ENCODE measurements at places on chromosomes 12 and 14.

- DNase-seq, result no peak
These were observed 39.9 kb downstream of the NINJ2 start for GRCh38 chr12:623172-623864.

DNA sequence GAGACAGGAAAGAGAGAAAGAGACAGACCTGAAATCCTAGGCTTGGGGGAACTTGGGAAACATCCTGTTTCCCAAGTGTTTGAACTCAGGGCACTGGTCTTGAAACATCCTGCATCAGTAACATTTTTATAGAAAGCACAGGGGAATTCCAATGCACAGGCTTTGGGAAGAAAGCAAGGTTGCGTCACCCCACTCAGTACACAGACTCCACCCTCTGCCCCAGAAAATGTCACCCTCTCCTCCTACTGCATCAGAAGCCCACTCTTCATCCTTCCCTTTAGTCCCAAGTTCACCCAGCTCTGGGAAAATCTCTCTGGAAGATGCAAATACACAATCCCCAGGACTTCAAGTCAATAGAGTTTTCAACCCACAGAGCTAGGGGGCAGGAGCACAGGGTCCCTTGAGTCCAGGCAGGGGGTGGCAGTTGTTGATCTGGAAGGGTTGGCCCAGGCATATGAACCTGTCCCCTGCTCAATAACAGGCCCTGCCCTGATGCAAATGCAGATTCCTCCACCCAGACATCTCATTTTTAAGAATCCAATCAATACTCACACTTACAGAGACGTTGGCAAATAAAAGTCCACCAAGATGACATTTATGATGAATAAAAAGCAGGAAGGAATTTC lies 1.7 kb downstream of the RDH16 start:
- no peak for DNase-seq

DNA sequence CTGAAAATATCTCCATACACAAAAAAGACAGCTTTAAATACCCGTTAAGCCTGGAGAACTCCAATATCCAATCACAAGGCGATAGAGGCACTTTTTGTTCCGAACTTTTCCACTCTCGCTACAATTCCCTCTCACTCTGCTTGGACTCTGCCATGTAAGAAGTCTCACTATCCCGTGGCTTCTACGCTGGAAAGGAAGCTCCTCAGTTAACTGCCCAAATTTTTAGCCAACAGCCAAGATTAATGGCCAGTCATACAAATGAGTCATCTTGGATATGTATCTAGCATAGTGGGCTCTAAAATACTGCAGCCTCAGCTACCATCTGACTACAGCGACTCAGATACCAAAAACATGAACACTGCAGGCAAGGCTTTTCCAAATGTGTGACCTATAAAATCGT lies 45.5 kb upstream of the RERGL start:
- no peak for DNase-seq

DNA sequence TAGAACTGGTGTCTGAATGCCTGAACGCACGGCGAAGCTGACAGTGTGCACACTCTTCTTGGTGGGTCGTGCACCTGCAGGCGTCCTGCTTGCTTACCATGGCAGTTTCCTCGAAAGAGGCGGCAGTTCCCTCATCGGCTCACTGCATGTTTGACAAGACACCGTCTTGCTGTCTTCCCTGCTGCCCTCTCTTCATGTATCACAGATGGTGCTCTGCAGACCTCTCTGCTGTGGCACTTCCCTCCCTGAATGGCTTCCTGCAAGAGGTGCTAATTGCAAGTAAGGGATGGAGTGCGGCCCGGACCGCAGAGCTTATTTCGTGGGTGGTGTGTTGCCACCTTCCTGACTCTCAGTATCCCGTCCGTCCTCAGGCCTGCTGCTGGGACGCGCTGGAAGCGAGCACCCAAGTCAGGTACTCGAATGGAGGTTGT lies 156.7 kb upstream of the RTL1 start:
- no peak for DNase-seq

DNA sequence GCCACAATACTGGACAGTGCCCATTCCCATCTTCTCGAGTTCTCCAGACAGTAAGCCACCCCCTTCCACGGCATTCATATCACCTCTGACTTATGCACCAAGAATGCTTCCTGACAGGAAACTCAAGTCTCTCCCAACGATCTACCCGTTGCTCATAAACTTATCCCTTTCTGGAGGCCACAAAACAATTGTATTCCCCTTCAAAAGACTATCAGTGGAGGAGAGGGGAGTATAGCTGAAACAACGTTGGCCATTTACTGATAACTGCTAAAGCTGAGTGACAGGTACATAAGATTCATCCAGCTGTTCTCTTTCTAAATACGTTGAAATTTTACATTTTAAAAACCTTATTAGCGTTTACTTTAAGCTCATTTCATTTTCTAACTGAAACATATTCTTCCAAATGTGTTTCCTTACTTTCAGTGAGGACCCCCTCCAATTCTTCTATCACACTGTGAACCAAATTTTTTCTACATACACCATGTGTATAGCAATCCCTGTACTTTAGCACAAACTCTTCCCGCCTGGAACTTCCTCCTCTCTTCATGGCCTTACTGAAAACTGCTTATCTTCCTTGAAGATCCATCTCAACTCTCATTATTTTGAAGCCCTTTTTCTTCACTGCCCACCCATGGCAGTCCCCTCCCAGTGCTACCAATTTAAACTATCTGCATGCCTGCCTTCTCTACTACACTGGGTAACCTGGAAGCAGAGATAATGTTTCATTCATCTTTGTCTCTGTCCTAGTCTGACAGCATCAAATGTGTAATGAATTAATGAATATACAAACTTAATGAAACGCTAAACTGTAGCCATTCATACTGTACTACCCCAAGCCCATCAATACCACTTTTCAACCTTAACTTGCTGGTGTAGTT lies 28.8 kb downstream of the ATXN2 start:
- no peak for DNase-seq

DNA sequence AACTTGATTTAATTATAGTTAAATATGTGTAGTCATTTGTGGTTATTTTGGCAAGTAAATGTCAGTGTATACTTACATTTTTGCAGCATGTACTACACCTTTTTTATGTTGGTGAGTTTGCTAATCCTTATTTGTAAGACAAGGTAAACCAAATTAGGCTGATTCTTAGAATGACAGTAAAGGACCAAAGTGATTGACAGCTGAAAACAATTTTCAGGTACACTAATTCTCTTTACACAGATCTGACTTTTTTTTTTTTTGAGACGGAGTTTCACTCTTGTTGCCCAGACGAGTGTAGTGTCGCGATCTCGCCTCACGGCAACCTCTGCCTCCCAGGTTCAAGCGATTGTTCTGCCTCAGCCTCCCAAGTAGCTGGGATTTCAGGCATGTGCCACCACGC lies 8.4 kb downstream of the SLC25A3 start:
- no peak for DNase-seq

DNA sequence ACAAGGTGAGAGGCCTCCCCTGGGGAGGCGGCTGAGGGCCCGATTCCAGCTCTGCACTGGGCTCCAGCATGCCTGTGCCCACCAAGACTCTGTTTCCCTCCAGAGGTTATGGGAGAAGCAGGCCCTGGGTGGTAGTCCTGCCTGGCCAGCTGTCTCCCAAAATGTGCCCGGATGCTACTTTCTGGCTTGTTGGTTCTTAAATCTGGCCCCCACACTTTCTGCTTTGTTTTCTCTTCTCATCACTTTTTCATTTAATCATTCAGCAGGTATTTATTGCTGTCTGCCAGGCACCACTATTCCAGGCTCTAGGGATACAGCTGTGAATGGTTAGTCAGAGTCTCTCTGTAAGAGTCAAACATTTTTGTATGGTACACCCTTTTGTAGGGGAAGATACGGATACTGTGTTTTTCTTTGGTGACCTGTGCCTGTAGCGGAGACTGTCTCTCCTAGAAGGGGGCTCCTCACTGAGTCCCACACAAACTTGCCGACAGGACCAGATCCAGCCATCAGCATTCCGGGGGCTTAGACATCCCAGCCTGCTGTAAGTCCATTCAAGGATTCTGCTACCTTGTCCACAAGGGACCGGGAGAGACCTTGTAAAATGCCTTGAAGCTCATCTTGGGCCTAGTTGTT lies 3.8 kb downstream of the DHRS2 start:
- DNase-seq, result no peak

DNA sequence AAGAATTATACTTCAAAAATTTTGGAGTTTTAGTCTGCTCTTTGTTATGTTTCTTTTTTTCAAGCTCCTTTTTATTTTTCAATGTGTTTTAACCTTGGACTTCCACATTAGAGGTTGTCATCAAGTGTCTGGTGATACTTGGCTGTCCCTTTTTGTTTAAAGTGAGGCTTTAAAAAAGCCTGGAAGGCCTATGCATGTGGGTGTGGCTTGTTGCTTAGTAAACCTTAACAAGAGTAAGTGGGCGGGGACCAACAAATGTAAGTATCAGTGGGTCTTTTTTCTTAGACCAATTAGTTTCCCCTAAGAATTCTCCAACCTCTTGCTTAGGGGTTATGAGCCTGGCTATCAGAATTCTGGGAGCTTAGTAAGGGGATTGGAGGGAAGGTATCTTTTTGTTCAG lies 26.4 kb downstream of the HCFC2 start:
- no peak for DNase-seq

DNA sequence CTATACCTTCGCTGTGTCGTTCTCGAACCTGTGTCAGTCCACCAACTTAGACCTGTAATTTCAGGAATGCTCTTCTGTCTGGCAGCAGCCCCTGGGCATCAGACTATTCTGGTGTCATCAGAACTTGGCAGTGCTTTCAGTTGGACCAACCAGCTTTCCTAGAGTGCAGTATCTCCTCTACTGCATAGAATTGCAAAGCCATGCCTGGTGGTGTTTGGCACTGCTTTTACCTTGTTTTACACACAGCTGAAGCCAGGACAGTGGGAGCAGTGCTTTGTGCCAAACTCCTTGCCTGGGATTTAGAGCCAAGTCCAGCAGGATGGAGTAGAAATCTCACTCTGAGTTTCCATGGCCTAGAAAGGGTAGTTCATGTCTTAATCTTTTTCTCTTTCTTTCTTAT lies 1.5 kb downstream of the FLVCR2 start:
- DNase-seq, result no peak

GRCh38 chr12:132936163-132936562 lies 19.9 kb downstream of the ZNF605 start:
- DNase-seq, result no peak

GRCh38 chr14:22838631-22839041 lies 2.3 kb downstream of the MMP14 start:
- DNase-seq, result no peak

- DNase-seq, result no peak
These were observed 48.9 kb downstream of the HRK start for GRCh38 chr12:116832353-116832752.

DNA sequence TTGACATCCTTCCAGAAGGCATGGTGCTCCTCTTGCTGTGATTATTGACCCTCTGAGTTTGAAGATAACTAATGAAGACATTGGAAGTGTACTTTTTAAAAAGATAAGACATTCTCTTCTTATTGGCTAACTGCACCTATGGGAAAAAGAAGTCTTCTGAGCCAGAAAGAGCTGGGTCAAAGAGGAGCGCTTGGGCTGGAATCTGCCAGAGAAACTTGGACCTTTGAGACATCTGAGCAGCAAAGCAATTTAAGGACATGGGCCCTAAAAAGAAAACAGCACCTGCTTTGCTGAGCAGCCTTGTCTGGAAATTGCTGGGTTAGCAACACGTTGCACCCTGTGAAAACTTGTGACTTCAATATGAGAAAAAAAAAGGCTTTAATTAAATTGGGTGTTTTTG lies 27.8 kb downstream of the IGF1 start:
- no peak for DNase-seq

Measured in COR-L47 (cell line).